Frontal cortex (tissue), 4 donors: ENCODE measurements at places on chromosomes 4 and X.

DNA sequence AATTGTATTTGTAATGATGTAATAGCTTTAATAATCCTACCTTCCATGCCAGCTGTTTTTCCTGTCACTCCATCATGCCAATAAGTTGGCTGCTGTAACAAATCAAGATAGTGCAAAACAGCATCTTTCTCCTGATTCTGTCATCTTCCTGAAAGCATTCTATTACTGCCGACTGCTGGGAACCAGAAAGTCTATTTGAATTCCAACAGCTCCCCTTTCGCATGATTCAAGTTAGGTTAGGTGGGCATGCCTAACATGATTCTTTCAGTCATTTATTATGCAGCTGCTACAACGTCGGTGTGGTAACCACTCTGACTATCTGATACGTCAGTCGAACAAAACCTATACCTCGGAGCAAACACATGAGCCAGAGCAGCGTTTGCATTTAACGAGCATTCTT, 127.9 kb upstream of the DMD start:
- DNase-seq = no peak

- DNase-seq = no peak
Measured at GRCh38 chrX:8520791-8521190, 56.2 kb downstream of the VCX3B start.

GRCh38 chr4:34767407-34767806, 1476.9 kb downstream of the ARAP2 start:
- no peak for DNase-seq

DNA sequence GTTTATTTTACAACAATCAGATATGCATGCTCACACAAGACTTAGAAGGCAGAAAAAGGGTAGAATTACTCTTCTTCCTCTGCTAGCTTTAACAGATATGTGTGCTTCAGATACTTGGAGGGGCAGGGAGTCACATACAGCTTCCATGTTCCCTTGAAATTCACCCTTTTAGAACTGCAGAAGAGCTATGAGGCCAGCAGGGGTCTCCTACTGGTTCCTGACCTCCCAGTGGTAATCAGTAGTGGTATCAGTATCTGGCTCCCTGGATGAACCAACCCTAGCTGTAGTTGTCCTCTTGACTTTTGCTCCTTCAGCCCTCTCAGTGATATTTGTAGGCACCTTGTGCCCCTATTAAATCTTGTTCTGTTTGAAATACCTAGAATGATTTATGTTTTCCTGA, 81.5 kb downstream of the RCHY1 start:
- DNase-seq = no peak

- DNase-seq = no peak
Measured at GRCh38 chr4:17762726-17763125, 18.7 kb downstream of the FAM184B start.

GRCh38 chrX:56803850-56804681, 75.0 kb downstream of the NBDY start:
- DNase-seq = no peak

DNA sequence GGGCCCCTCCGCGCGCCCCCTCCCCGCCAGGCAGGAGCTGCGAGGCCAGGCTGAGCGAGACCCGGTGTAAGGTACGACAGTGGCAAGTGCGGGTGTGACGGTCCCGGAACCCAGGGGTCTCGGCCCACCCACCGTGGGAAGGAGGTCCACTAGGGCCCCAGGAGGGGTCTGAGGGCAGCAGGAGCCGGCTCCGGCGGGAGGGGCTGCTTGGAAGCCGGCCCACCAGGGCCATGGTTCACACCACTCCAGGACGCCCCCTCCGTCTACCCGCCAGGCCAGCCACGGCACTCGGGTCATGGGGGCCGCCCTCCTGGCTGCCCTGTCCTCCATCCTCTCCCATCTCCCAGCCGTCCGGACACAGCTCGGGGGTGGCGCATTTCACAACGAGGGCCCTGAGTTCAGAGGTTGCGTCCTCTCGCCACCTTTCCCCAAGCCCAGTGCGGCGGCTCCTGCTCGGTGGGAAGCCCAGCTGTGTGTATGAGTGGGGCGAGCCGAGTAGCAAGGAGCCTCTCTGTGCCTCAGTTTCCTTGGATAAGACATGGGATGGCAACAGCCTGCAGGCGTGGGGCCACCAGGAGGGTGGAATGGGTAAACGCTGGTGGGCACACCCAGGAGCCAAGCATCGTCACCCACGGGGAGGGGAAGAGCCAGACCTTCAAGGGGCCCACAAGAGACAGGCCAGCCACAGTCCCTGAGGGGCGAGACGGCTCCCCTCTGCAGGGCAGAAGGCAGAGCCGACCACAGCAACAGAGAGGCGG, 81.3 kb downstream of the FAM53A start:
- no peak for DNase-seq
